Subcutaneous adipose tissue (tissue), 4 donors: ENCODE measurements at places on chromosomes 7 and 10. TPM values are rescaled to one million over a fixed set of nuclear protein-coding genes. Genes with fewer than 3 reads are reported as not detected.

INA gene
- total RNA-seq: not detected

C10orf95 gene
- total RNA-seq: not detected

KCNH2 gene
- total RNA-seq: not detected

HOXA4 gene
- total RNA-seq: 2.4 TPM

GALNT11 gene
- total RNA-seq: 45.4 TPM

GSDME gene
- 16.8 TPM for total RNA-seq

GPR26 gene
- total RNA-seq: not detected
